Fibroblast of the aortic adventitia (primary cell): ENCODE measurements at places on chromosomes 6 and 20. TPM values are rescaled to one million over a fixed set of nuclear protein-coding genes. Genes with fewer than 3 reads are reported as not detected.

Gene CD93
- total RNA-seq, result 0.27 and 2.0 TPM in 2 replicates

GRCh38 chr20:57927376-57927775, 217.6 kb upstream of the PMEPA1 start:
- no peak for DNase-seq

Gene SMIM26
- total RNA-seq, result 80.2 and 95.8 TPM in 2 replicates

- peak; percentile 12 for DNase-seq
Measured at GRCh38 chr20:2798814-2799213, 1.6 kb downstream of the CPXM1 start.

- DNase-seq, result no peak
Measured at GRCh38 chr20:53574819-53575218, 18.8 kb downstream of the ZNF217 start.

GRCh38 chr6:108736832-108737231, 111.4 kb upstream of the ARMC2 start:
- peak; percentile 90 for DNase-seq

DNA sequence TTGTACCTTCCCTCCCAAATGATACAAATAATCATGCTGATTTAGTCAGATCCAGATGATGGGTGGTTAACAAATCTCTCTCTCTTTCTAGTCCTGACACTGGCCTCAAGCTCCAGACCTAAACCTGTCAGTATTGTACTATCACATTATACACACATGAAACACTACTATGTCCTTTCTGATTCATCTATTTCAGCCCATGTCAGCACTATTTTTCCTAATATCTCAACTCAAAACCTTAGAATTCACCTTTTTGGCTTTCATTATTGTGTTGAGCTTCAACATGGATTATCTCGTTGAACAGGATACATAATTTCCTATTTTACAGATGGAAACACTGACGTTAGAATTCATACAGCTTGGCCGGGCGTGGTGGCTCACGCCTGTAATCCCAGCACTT, 3.5 kb downstream of the PIGU start:
- no peak for DNase-seq

DNA sequence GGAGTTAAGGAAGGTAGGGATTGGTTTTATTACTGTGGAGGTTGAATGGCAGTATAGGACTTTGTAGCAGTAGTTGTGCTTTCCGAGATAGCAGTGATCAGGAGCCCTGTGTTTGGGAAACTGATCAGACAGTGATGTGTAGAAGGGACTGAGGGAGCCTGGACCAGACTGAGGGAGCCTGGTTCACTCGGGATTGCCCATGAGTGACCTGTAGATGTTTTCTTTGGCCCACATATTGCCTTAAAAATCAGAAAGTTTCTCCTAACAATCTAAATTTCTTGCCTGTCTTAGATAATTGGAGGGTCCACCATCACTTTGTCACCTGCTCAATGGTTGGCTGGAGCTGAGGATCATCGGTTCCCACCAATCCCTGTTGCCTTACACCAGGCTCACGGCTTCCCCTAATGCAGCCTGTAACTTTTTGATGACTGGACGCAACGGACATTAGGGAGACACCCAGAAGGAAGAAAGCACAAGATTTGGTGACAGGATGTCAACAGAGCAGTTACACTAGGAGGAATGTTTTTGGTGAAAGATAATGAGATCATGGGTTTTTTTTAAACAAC, 1.1 kb downstream of the CDS2 start:
- DNase-seq, result no peak

Gene ECT2L
- total RNA-seq, result under 0.01 and 3.3 TPM in 2 replicates

- DNase-seq, result peak; percentile 27
Measured at GRCh38 chr6:70398783-70399728, 14.3 kb upstream of the FAM135A start.

DNA sequence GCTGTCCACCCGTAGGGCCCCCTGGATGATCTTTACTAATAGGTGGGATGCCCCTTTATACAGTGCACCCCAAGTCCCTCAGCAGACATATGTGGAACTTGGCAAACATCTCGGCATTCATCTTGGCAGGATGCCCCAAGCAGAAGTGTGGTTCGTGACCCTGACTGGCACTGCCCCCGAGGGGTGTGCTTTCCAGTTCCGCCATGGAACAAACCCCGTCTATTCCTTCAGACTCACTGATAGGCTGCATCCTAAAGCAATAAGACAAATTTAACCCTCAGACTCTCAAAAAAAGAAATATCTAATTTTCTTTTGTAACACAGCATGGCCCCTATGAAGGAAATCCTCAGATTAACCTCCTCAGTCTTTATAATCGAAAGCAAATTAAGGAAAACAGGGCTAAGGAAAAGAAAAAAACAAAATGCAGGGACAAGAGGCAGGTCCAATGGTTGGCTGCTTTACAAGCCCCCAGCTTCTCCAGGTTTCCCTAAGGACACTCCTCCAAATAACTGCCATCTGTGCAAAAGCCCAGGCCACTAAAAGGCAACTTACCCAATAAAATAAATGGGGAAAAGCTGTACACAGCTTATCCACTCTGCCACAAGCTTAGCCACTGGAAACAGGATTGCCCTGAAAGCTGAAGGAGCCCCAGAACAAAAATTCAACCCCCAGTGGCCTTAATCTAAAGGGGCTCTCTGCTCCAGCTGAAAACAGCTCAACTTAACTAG, 30.5 kb upstream of the RIPK1 start:
- no peak for DNase-seq

Gene TINAG
- not detected in 2 replicates for total RNA-seq

Gene HRH3
- not detected in 2 replicates for total RNA-seq

GRCh38 chr6:139800837-139801236, 426.4 kb upstream of the CITED2 start:
- no peak for DNase-seq

- DNase-seq, result no peak
Measured at GRCh38 chr20:3334156-3334943, 73.1 kb downstream of the DNAAF9 start.

Gene HLA-F
- 1.1 and 2.9 TPM in 2 replicates for total RNA-seq

DNA sequence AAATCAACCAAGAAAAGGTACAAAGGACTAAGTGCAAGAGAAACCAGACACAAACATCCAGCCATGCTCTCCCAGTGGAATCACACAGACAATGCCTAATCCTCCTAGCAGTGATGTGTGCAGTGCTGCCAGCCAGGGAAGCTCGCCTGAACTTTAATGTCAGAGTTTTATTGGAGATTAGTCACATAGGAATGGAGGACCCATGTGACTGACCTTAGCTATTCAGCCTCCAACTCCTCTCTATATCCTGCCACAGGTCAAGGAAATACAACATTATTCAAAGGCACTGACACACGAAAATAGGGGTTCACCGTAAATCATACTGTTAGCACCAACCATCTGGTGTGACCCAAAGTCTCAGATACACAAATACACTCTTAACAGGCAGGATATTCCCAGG, 684.6 kb downstream of the DOK5 start:
- no peak for DNase-seq

DNA sequence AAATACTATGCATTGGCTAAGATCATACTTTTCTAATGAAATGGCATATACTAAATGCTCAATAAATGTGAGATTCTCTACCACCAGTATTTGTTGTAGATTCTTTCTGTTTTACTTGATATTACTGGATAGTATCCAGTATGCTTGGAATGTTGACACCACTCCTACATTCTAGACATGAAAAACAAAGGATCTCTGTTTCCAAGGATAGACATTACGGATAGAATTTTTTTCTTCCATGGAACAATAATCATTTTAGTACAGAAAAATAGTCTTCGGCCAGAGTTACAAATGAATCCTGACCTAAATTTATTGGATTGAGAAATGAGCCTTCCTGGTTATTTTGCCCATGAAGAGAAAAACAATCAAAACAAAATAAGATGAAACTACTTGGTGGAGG, 258.2 kb upstream of the NT5E start:
- peak; percentile 55 for DNase-seq

GRCh38 chr6:16049168-16049567, 79.7 kb upstream of the MYLIP start:
- no peak for DNase-seq

DNA sequence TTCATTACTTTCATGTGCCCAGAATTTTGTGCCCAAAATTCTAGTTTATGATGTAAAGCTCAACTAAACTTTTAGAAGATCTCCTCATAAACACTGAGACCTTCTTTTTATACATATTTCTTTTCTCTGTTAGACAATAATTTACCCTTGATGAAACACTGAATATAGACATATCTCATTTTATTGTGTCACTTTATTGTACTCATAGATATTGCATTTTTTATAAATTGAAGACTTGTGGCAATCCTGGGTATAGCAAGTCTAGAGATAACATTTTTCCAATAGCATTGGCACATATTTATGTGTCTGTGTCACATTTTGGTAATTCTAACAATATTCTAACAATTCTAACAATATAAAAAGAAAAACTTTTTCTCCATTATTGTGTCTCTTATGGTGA, 74.9 kb upstream of the POU3F2 start:
- DNase-seq, result no peak

Gene SGK2
- total RNA-seq, result 0.09 TPM in 1 of 2 replicates, not detected in the other
